AG10803 (cell line): ENCODE measurements at places on chromosomes 16 and 17.

GRCh38 chr17:42365136-42365535, 23.1 kb downstream of the STAT3 start:
- peak; percentile 58 for DNase-seq

- no peak for DNase-seq
Observed at GRCh38 chr16:1990351-1991134, 773 bp downstream of the SYNGR3 start.

DNA sequence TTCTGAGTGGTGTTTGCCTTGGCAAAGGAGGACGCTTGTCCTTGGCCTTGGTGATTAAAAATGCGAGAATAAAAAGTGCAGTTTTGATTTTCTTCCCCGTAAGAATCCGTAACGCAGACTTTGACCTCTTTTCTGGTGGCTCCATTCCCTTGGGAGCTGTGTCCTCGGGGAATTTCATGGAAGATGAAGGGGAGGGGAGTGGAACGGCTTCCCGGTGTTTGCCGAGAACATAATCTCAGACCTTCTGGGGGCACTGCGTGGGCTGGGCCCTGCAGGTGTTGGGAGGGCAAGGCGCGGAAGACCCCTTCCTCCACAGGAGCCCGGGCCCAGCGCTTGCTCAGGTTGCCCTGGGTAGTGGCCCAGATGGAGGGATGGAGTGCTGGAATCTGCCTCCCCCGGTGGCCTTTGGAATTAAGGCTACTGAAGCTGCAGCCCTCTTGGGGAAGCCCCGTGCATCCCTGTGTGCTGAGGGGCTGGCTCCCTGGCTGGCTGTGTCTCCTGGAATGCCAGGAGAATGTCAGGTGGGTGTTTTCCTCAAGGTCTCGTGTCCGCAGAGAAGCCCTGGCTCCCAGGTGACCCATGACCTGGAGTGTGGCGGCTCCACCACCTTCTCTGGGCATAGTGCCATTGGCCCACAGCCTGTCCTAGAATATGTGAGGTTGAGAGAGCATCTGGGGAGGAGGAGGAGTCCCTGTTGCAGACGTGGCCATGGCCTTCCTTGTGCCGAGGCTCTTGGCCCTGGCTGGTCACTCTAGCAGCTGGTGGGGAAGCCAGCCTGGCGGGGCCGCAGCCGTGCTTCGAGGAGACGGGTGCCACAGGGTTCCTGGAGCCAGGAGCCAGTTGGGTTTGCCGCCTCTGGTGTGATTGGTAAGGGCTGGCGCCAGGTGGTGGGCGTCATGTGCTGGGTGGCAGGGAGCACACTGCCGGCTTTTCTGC, 3.1 kb downstream of the BAIAP2 start:
- no peak for DNase-seq

- no peak for DNase-seq
Observed at GRCh38 chr17:7704601-7705268, at the start of gene EFNB3. Gene EFNB3 (plus strand): TSS chr17:7705202. CDS start chr17:7705599, 397 bp downstream.

GRCh38 chr17:17959520-17960361, 12.5 kb downstream of the TOM1L2 start:
- peak; percentile 45 for DNase-seq

DNA sequence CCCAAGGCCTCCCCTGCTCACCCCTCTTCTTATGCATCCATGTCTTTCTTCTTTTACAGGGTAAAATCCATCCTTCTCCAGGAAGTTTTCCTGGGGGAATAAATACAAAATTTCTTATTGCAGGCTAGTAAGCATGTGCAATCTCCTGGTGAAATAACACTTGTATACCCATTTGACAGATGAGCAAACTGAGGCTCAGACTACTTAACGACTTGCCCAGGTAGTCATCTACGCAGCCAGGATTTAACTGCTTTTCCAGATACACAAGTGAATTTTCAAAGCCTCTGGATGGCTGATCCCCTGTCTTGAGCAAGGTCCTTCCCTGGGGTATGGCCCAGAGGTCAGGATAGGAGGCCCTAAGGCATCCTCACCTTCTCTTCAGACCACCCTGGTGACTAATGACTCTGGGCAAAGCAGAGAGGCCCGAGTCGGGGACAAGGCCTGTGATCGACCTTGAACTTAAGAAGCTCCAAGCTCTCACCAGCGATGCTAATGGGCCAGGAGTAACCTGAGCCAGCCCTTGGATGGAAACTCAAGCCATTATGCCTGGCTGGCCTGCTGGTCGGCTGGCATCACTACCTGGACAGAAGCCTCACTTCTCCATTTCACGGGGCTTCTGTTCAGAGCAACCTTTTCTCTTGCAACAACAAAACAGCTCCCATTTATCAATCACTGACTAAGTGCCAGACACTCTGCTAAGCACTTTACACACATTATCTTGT, 33.1 kb downstream of the ZNF423 start:
- no peak for DNase-seq

GRCh38 chr16:89828199-89828869, at the start of gene SPIRE2:
Gene SPIRE2 (plus strand): TSS chr16:89828475. CDS start chr16:89828551, 76 bp downstream.
- peak; percentile 65 for DNase-seq

GRCh38 chr16:75261590-75262078, 10.2 kb upstream of the BCAR1 start:
- DNase-seq: no peak

DNA sequence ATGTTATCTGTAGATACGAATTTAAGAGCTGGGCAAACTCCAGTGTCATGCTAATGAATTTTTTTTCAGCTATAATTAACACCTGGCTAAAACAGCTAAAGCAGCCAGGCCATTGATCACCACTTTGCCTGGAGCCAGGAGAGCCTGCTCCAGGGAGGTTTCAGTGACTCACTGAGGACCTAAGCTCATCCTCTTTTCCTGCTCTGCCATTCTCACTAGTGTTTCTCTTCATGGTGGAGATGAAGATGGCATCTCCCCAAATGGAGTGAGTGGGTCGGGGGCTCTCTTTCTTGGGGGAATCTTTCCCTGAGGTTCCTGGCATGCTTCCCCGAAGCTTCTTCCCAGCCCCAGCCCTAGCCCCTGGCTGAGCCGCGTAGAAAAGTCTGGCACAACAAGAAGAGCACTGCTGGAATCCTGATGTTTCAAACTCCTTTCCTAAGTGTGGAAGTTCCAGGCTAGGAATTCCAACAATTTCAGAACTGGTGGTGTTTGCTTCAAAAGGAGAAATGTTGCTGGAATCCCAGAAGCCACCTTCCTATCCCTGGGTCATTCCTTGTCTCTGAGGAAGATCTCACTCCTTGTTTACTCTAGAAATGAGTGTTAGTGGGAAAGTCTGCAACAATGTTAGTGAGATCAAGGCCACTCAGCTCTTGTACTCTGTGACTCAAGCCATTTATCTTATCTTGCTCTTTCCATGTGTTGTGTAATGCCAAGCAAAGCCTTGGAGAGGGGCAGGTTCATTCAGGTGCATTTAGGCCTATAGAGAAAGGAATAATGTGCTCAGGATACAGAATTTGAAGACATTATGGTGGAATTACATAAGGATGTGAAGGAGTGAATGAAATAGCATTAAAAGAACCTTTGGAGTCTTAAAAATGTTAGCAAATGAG, 26.0 kb upstream of the B4GALNT2 start:
- peak; percentile 39 for DNase-seq

GRCh38 chr17:2981325-2981724, 82.1 kb downstream of the OR1D5 start:
- no peak for DNase-seq

DNA sequence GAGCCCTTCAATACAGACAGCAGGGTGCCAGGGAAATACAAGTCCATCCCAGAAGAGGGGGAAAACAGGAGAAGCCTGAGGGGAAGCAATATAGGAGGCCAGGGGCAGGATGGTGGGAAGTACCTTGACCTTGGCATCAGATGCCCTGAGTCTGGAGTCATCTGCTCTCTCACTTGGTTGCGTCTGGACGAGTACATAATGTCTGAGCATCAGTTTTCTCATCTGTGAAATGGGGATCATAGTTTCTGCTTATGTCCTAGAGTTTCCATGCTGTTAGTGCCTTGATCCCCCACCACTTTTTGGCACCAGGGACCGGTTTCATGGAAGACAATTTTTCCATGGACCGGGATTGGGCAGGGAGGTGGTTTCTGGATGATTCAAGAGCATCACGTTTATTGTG, 2.3 kb downstream of the STAT5A start:
- no peak for DNase-seq

DNA sequence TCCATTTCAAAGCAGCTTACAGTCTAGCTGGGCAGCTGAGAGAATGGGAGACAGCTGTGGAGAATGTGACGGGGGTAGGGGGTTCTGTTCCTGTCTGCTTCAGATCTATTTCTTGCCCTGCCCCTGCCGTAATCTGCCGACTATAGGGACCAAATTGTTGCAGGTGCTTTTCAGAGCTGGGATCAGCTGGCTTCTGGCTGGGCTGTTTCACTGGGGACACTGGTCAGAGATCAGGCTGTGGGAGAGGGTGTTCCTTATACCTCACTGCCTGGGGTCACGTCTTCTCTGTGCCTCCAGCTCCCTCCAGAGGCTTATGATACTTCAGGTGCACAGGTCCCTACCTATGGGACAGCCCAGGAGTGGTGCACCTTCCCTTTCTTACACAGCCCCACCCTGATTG, 514.9 kb upstream of the GOT2 start:
- DNase-seq: no peak

DNA sequence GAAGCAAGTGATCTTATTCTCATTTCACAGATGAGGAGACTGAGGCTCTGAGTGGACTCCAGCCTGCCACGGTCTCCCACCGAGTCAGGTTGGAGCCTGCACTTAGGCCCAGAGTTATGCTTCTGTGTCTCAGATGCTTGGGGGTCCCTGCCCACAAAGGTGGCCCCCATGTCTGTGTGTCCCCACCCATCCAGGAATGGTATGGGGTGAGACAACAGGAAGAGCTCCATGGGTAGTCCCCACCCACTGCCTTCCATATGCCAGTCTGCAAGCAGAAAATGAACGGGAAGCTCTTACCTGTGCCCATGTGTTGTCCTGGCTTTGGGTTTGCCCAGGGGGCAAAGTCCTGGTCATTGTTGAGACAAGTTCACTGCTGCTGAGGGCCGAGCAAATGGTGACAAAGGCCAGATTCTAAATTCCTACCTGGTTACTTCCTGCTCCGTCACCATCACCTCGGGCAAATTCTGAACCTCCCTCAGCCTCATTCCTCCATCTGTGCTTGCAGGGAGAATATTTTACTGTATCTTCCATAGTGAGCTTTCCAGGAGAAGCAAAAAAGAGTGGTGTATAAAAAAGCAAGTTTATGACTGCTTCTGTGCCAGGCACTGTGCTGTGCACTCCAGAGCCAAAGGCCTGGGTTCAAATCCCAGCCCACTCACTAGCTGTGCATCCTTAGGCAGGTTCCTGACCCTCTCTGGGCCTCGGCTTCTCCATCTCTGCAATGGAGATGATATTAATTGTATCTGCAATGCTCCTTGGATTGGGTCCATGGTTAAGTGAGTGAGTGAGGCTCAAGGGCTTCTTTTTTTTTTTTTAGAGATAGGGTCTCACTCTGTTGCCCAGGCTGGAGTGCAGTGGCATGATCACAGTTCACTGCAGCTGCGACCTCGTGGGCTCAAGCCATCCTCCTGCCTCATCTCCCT, 9.3 kb downstream of the IL4R start:
- DNase-seq: no peak

DNA sequence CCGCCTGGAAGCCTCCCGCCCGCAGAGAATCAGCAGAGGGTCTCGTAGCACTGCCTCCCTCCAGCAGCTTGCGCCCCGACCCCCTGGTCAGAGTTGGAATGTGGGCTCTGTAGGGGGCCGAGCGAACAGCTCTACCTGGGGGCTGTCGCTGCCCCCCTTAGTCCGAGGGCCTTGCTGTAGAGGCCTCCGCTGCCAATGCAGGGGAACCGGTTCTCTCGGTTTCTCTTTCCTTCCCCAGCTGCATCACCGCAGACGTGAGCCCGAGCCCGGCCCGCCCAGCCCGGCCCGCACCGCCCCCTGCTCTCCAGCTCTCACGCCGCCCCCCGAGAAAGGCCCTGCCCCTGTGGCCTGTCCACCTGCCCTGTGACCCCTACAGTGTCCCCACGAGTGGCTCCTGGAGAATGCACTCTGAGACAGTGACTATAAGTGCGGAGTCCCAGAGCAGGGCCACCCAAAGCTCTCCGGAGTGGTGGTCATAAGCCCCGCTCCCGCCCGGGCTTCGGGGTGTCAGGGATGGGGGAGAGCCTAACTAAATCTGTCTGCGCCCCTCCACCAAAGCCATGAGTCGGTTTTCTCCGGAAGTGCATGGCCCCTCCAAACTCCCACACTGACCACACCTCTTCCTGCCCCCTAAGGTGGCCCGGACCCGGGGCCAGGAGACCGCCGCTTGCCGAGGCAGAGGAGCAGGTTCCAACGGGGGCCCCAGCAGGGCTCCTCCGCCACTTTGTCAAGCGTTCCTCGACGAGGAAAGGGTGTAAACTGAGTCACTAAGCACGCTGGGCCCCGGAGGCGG, 1.7 kb downstream of the ARHGAP27 start:
- no peak for DNase-seq

- peak; percentile 99 for DNase-seq
Observed at GRCh38 chr17:83203073-83203471, 123.7 kb downstream of the METRNL start.

DNA sequence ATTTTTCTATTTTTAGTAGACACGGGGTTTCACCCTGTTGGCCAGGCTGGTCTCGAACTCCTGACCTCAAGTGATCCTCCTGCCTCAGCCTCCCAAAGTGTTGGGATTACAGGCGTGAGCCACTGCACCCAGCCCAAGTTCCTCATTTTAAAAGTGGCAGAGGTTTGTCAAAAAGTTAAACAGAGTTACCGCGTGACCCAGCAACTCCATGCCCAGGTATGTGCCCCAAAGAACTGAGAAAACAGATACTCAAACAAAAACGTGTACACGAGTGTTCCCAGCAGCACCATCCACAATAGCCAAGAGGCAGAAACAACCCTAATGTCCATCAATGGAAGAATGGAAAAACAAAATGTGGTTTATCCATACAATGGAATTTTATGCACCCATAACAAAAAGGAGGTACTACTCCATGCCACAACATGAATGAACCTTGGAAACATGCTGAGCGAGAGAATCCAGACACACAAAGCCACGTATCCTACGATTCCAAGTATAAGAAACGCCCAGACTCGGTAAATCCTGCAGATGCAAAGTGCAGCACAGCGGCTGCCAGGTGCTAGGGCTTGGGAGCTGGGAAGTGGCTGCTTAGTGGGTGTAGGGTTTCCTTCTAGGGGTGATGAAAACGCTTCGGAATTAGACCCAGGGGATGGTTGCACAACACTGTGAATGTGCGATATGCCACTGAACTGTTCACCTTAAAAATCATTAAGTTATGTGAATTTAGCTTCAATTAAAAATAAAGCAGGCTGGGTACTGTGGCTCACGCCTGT, 24.8 kb downstream of the ADCY9 start:
- no peak for DNase-seq

- DNase-seq: peak; percentile 34
Observed at GRCh38 chr17:5237541-5238016, 2.9 kb upstream of the SCIMP start.

- DNase-seq: no peak
Observed at GRCh38 chr16:57474671-57475661, 11.3 kb downstream of the DOK4 start.

- DNase-seq: peak; percentile 5
Observed at GRCh38 chr17:4747847-4748246, 8.1 kb upstream of the CXCL16 start.

- no peak for DNase-seq
Observed at GRCh38 chr17:72021417-72022041, 99.3 kb upstream of the SOX9 start.

GRCh38 chr17:70310221-70310672, 140.9 kb downstream of the KCNJ2 start:
- peak; percentile 52 for DNase-seq
